AG08396 (cell line): ENCODE measurements at places on chromosomes 12 and 14.

DNA sequence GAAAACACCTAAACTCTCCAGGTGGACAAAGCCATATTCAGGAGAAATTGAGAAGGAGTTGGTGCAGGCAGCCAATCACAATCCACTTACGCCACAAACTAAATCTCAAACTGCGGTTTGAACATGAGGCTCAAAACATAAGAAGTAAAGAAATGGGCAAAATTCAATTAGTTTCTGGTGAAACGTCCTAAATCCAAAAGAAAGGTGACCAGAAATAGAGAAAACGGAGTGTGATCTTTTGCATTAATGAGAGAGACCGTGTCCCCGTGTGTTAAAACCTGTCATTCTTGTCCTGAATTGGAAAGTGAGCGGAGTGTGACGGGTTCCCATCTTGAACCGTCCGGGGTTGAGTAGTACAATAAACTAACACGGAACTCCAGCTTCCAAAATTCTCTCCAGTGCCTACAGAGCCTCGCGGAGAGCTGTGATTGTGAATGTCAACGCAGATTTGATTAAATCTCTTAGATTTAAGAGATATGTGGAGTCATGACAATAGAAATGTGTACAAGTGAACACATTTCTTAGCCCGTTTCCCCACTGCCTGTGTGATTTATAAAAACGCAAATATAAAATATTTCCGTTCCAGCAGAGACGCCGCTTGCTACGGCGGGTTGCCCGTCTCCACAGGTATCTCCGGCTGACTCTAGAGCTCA, 595 bp upstream of the METAP2 start:
- DNase-seq = peak; percentile 39

DNA sequence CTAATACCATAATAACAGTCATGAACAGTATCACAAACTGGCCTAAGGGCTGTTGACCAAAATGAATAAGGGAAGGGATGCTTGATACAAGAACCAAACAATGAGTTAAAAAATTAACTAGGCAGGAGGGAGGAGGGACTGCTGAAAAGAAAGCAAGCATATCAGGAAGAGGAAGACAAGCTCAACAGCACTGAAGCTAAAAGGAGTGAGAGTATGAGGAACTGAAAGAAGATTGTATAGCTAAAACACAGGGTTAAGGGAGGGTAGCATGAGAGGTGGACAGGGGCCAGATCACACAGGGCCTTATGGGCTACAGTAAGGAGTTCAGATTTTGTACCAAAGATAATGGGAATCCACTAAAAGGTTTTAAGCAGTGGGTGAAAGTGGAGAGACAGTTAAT, 34.1 kb downstream of the ITGA7 start:
- no peak for DNase-seq

DNA sequence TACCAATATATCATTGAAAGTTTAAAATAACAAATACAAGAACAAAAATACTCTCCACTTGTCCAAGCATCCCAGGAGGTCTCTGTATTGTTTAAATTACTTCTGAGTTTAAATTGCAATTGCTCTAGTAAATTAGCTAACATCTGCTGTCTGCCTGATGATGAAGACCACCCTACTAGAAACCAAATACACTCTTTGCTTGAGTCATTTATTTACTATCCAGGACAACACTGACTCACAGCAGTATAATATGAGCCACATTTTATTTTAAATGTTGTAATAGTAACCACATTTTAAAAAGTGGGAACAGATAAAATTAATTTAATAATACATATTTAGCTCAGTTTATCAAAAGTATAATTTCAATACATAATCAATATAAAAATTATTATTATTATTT, 62.9 kb upstream of the EEA1 start:
- DNase-seq = no peak

DNA sequence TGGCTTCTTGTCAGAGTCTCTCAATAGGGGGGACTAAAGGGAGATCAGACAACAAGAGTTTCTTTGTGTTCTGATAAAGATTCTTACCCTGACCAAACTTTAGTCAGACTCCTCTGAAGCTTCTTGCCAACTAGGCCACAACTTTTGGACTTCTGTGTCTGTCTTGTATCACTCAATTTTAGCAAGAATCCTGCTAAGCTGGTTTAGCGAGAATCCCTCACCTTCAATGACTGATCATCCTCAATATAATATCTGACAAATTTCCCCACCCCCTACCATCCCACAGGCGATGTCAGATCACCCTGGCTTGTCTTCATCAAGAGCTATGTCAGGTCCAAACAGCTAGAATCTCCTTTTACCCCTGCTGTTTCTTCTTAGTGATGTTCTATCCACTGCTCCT, 215.2 kb downstream of the RASSF9 start:
- no peak for DNase-seq

GRCh38 chr14:51725061-51725460, 73.4 kb downstream of the FRMD6 start:
- no peak for DNase-seq

GRCh38 chr12:7188562-7189397, 706 bp upstream of the PEX5 start:
- DNase-seq = peak; percentile 75

GRCh38 chr12:31406345-31406744, 80.4 kb upstream of the SINHCAF start:
- DNase-seq = no peak

- no peak for DNase-seq
Measured at GRCh38 chr14:70873627-70874026, 33.6 kb upstream of the PCNX1 start.
